NCI-H1694 (cell line): ENCODE measurements at places on chromosomes 5 and 9.

GRCh38 chr5:38601863-38602298 is 45.4 kb upstream of the LIFR start:
- DNase-seq = no peak

- DNase-seq = no peak
Measured at GRCh38 chr5:172115541-172115982, 72.5 kb downstream of the STK10 start.

DNA sequence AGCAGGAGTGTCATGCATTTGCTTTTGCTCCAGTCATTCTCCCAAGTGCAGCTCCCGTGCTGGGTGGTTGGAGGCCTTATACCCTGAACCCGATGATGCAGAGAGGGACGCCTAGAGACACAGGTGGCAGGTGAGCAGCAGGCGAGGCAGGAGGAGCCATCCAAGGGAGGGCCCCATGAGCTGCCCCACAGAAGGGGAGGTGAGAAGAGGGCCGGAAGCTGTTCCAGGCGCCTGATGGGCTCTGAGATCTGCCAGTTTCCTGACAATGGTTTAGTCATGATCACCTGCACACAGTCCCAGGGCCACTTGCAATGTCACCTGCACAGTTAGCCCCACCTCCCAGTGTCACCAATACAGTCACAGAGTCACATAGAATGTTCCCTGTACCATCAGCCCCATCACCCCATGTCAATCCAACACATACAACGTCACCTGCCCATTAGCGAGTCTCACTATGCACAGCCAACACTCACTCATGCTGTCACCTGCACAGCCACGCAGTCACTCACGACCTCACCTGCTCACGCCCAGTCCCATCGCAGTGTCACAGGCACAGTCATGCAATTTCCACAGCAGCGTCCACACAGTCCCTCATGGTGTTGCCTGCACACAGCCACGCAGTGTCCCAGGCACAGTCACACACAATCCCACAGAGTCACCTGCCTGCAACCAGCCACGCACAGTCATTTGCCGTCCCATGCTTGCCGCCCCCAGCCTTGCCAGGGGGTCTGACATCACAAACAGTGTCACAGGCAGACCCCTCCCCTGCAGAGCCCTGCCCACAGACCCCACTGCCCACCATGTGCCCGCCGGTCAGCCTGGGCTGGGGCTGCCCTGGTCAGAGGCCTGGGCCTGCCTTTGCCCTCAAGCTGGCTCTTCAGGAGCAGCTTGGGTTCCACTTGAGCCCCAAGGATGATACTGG is 113.4 kb downstream of the LHX2 start:
- DNase-seq = no peak

- DNase-seq = no peak
Measured at GRCh38 chr5:75051217-75051751, 1.1 kb downstream of the GCNT4 start.

- DNase-seq = no peak
Measured at GRCh38 chr5:74390822-74391221, 249.7 kb downstream of the ENC1 start.

GRCh38 chr5:107817951-107818350 is 147.2 kb upstream of the EFNA5 start:
- no peak for DNase-seq
